ENCODE measurements at places on chromosomes 3 and 15.
A peak's percentile ranks its signal among the peaks of the same experiment; 100 is the strongest.

- peak; percentile 43 for DNase-seq
These were observed at the start of gene TYRO3 for GRCh38 chr15:41558400-41559238. Gene TYRO3 (plus strand): TSS chr15:41559212. CDS start chr15:41559258, 46 bp downstream.

DNA sequence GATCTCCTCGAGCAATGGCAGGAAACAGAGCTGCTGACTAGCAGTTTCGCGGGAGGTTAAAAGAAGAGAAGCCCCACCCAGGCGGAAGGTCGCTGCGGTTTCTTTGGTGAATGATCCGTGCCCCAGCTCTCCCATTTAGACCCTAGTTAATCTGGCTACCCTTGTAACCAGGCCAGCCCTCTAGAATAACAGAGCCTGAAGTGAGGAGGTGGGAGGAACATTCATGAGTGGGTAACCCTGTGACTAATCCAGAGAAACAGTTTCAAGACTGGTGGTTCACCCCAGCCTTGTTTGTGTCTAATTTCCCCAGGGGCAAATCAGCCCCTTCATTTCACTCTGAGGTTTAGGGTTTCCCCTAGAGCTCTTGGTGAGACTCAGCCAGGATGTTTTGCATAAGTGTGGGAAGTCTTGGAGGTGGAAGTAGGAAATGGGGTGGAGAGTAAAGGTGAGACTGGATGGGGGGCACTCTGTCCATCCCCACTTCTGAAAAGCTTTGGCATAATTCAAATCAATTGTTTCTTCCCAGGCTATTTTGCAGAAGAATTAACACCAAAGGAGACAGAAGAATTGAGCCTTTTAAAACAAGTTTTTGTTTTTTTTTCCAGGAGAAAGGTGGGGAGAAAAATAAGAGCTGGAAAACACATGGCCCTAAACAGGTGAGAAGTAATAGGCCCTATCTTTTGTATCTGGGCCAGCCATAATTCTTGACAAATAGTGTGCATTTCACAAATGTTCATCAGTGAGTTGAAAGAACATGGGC, 303.1 kb downstream of the RPLP1 start:
- DNase-seq = peak; percentile 81

DNA sequence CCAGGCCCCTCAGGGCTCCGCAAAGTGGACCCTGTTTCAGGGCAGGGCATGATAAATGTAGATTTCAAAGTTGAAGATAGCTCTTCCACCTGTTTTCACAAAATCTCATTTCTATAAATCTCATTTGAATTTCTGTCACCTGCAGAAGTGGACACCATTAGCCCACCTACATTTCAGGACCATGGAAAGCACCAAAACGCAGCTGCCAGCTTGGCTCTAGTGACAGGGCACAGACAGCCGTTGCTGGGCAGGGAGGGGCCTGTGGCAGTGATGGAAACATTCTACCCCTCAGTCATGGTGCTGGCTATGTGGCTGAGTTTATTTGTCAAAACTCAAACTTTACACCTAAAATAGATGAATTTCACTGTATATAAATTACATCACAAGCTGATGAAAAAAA, 40.4 kb downstream of the PRR23E start:
- no peak for DNase-seq

GRCh38 chr3:20696388-20697150, 510.6 kb upstream of the SGO1 start:
- no peak for DNase-seq

DNA sequence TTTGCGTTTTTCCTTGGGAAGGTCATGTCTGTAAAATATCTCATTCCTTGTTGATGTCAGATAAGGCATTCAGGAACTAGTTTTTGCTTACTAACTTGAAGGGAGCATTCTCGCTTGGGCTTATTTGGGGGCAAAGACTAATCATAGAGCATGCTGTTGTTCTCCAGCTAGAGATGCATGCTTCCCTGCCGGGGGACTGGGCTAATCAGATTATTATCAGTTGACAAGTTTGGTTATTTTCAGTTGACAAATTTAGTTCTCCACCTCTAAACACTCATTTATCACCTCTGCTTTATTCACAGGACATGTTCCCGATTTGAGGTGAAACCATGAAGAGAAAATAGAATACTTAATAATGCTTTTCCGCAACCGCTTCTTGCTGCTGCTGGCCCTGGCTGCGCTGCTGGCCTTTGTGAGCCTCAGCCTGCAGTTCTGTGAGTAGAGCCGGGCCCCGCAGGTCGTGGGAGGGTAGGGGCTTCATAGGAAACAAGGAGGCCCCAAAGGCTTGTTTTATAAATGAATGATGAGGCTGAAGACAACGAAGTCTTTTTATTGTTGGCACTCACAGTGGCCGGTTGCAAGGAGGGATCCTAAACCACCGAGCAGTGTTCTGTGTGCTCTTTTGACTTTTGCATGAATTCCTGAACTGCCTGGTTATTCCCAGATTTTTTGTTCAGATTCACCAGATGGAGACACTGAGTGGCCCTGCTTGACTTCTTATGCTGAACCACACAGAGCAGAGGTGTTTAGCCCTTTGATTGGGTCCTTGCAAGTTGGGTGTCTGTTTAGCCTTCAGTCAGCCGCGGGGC, 28.4 kb downstream of the PXYLP1 start:
- no peak for DNase-seq

- DNase-seq = no peak
These were observed 74.6 kb downstream of the UBE2E2 start for GRCh38 chr3:23277688-23278087.

DNA sequence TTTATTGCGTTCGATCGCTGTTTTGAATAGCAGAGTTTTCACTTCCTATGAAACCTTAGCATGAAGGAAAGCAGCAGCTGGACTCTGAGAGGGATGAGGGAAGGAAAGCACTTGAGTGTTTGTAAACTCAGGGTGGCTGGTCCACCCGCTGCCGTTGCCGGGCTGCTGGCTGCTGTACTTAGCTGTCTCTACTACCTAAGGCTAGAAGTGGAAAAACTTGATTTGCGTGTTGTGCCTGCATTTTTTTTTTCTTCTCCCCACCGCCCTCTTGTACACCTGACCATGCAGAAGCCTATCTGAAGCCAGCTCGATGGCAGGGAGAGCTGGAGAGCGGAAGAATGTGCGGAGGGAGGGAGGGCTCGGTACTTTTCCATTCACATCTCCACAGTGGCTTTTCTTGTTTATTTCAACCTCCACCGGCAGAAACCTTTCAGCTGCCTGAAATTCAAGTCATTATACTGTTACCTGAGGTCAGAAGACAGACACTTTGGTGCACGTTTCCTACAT, 4.8 kb upstream of the BCL6 start:
- no peak for DNase-seq

DNA sequence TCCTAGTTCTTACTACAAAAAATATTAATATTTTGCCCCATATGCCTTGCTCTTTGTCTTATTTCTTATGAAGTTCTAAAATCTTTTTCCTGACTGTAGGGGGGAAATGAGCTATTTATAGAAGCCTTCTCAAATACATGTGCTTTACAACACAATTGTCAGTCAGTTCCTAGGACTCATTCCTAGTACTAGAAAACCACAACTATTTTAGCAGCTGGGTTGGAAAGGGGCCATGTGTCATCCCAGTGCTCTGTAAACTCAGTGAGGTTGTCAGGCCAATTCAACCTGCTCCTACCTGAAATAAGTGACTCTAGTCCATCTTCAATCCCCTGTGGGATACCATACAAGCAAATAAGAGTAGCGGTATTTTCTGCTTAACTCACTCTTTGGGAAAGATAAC, 153.8 kb downstream of the ULK4 start:
- DNase-seq = no peak

DNA sequence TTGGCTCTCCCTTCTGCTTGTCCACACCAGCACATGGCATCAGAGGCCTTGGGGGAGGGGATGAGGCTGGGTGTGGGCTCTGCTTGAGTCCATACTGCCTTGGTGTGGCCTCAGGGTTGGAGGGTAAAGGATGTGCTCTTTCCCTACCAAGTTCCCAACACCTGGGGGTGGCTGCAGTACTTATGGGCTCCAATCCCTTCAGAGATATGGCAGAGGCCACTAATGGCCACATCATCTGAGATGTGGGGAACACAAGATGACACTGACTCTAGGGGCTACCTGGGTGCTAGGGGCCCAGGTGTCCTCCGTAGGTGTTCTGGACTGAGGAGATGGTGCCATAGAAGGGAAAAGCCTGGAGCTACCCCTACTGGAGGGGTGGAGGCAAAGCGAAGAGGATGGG, 6.9 kb downstream of the CXCR6 start:
- DNase-seq = no peak

DNA sequence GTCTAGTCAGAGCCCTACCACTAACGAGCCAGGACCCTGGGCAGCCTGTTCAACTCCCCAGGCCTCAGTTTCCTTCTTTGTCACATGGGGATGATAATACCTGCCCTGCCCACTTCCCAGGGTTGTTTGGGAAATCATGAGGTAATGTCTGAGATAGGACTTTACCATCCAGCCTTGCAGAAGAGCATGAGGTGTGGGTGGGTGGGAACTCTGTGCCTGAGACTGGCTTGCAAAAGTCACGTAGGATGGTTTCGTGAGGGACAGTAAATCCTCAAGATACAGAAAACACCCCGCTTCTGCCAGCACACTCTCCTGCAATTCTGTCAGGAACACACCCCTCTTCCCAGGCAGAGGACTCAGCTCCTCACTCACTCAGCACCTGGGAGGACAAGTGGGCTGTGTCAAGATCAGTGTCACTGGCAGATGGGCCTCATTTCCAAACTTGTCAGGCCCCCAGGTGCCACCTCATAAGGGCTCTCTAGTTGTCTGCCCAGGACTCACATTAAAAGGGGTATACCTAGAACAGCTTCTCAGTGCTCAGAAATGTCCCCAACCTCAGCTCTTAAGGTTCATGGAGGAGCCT, 58.4 kb downstream of the DAPK2 start:
- no peak for DNase-seq

GRCh38 chr15:67878712-67879206, 38.9 kb upstream of the RNU6-1 start:
- DNase-seq = no peak

- no peak for DNase-seq
These were observed 279.3 kb upstream of the CTNNB1 start for GRCh38 chr3:40920041-40920440.

DNA sequence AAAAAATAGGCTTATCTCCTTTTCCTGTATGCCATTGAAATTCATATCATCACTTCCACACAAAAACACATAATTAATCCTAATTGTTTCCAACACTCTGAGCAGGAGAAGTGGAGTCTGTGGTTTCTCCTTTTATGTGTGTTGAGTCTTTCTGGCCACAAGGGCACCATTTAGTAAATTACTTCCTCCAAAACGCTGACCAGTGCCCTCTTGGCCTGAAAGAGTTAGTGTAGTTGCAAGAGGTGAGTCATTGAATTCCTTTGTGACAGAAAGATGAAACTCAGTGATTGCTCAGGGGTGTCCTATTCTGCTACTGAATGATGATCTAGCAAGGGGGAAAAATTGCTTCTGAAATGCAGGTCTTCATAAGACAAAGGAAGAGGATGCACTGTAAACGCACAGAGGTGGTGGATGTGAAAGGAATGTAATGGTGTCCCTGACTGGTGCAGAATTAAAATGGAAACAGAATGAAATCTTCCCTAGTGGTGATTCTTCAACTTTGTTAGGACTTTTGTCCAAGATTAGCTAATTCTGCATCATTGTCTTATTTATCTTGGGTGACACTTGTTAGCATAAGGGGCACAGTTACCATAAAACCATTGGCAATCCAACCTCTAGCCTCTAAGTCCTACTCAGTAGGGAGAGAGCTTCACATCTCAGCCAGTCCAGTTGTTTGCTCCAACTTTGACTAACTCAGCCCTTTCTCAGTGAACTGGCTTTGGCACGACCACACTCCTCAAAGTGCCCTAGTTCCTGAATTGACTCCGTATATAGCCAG, 208.4 kb upstream of the NANOGP8 start:
- no peak for DNase-seq

DNA sequence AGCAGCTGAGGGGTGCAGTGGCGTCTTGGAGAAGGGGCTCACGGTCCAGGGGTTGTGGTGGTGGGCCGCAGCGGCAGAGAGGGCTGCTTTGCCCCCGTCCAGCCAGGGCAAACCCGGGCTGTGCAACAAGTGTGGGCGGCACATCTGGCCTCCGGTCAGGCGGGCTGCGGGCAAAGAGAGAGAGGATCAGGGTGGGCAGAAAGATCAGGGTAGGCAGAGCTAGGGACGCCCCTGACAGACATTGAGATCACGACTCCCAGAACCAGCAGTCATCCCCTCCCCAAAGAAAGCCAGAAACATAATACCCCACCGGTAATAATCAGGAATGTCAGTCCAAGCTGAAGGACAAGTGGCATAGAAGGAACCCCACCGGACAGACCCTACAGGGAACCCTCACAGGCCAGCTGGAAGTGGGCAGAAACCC, 6.8 kb downstream of the GATA2 start:
- no peak for DNase-seq

GRCh38 chr15:31399544-31400171, 73.0 kb downstream of the KLF13 start:
- DNase-seq = no peak

DNA sequence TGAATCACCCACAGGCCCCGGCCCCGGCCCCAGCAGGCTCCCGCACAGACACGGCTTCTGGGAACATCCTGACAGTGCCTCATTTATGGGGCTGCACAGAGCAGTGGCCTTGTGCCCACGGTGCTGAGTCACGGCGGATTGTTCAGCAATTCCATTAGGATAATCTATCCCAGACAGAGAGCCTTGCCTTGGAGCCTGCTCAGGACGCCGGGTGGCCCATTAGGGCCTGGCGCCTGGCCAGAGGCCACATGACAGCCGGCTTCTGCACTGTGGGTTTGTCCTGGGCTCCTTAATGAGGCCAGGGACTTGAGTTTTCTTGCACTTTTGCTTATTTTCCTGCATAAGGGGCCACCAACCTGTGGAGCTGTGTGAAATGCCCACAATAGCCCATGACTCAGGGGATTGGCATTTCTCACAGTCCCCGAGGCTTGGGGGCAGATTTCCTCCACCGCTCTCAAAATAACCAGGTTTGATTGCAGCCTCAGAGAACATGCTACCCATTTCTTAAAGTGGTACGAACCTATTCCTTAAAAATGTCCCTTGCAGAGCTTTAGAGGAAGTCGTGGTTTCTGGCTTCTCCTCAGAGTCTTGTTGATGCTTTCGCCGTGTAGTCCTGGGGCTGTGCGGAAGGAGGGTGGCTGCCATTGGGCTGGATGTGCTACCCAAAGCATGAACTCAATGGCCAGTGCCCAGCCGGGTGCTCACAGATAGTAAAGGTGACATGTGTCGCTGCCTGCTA, 19.0 kb downstream of the SYNM start:
- no peak for DNase-seq

GRCh38 chr3:160210799-160211221, 14.4 kb upstream of the C3orf80 start:
- no peak for DNase-seq

All from stimulated activated CD4-positive, alpha-beta T cell treated with anti-CD3 and anti-CD28 coated beads, Interleukin-15, amount 100 ng/mL, for 48 hours (primary cell).